ENCODE measurements at places on chromosomes 11 and 22.

- no peak for DNase-seq
Observed at GRCh38 chr11:41486424-41486823, 27.0 kb upstream of the LRRC4C start.

GRCh38 chr22:48450188-48450825 lies 1377.4 kb downstream of the BRD1 start:
- DNase-seq = no peak

DNA sequence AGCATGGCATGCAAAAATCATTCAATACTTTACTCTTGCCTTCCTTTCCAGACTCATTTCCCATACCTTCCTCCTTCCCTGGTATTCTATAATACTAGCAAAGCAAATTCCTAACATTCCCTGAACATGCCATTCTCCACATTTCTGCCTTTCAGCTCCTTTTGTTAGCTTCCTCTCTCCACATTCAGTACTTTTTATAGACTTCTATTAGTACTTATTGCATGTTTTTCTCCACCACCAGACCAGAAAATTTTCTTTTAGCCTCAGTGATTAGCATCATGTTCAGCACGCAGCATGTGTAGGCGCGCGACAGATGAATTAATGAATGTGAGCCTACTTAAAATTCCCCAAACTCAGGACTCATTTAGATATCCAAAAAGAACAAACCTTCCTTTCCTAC lies 935.3 kb downstream of the DLG2 start:
- no peak for DNase-seq

- no peak for DNase-seq
Observed at GRCh38 chr11:9639099-9639498, 24.8 kb upstream of the SWAP70 start.

DNA sequence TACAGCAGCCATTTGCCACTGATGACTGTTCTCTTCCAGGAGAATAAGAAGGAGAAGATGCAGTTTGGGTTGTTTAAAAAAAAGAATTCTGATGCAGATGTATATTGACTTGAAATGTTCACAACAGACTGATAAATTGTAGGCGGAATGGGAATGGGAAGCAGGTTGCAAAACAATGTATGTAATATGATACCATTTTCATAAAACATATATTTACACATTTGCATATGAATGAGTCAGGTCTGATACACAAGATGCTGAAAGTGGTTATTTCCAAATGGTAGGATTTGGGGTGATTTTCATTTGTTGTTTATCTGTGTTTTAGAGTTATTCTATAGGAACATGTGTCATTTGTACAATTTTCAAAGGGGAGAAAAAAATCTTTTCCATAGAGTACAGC lies 9.0 kb upstream of the RCN1 start:
- no peak for DNase-seq

DNA sequence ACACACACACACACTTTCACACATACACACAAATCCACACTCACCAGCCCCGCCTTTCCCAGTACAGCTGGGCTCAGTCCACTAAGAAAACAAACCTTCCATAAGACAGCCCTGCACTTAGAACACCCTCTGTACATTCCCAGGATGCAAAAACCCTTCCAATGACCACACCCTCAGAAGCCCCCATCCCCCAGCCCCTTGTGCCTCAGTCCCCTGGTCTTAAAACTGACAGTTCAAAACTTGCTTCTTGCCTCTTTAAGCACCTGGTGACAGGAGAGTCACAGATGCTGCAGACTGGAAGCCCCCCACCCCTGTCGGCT lies 23.0 kb downstream of the APLNR start:
- DNase-seq = peak; percentile 32

GRCh38 chr11:94652735-94653284 lies 85.6 kb downstream of the PIWIL4 start:
- no peak for DNase-seq

- peak; percentile 92 for DNase-seq
Observed at GRCh38 chr11:819129-819931, 616 bp downstream of the PNPLA2 start.

DNA sequence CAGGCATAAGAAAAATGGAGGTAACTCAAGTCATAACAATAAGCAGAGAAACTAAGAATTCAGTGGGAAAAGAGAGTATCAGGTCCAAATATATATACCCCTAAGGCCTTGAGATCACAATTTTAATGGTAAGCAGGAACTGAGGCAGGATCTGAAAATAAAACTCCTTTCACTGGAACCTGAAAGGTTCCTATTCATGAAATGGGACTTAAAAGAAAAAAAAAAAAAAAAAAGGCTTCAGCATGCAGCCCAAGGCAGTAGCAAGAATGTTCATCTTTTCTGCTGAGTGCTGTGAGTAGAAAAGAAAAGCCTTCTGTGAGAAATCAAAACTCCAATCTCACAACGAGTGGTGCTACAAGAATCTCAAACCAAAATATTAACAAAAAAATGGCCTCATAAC lies 75.3 kb downstream of the DLG2 start:
- DNase-seq = no peak

- DNase-seq = peak; percentile 31
Observed at GRCh38 chr11:60193687-60194433, 11.0 kb upstream of the MS4A6A start.

- DNase-seq = no peak
Observed at GRCh38 chr11:114354076-114354475, 46.2 kb downstream of the C11orf71 start.

DNA sequence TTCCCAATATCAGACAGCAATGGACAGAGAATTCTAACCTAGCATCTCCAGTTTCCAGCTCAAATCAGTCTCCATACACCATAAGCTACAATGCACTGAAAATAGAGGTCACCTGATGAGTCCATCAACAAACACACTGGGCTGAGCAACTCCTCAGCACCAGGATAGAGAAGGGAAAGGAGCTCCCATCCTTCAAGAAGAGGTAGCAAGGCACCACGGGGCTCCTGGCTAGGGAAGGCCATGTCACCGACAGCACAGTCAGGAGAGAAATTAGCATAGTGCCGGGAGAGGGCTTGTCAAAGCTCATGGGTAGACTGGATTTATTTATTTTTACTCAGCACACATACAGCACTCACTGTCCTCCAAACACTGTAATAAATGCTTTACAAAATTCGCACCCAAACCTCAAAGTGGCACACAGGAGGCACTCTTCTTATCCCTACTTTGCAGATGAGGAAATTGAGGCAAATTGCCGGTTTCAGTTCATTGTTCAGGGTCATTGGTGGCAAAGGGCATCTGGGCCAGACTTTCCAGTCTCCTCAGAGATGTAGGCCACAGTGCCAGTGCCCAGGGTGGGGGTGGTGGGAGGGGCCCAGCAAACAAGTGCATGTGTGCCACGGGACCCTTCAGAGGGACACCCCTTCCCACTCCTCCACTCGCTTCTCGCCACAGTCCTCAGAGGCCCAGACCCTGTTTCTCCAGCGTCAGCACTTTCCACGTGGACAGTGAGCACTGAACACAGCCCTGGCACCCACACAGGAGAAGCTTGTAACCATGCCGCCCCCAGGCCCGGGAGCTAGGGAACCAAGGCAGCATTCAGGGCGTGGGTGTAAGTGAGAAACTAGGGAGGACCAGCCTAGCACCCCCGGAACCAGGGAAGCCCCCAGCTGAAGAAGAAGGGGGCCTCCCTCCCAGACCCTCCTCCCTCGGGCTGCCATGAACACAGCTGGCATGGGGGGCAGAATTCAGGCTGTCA lies 1417.4 kb downstream of the TBC1D22A start:
- no peak for DNase-seq

GRCh38 chr22:38271101-38271500 lies 1.7 kb downstream of the TMEM184B start:
- DNase-seq = no peak

GRCh38 chr11:12706545-12707499 lies 32.6 kb downstream of the TEAD1 start:
- DNase-seq = no peak

DNA sequence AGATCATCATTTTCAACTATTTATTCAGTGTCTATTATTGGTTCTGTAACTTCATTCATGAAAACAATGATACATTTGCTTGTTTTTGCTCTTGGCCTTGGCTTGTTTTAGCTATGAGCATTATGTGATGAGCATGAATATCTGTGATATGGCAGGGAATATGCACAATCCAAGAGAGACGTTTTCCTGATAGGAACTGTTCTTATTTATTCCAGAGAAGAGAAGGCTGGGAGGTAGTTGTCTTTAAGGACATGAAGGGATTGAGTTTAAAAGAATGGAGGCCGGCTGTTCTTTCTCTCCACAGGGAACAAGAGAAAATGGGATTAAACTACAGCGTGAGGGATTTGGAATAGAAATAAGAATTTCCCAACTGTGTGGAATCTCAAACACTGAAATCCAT lies 30.3 kb downstream of the BLID start:
- no peak for DNase-seq

DNA sequence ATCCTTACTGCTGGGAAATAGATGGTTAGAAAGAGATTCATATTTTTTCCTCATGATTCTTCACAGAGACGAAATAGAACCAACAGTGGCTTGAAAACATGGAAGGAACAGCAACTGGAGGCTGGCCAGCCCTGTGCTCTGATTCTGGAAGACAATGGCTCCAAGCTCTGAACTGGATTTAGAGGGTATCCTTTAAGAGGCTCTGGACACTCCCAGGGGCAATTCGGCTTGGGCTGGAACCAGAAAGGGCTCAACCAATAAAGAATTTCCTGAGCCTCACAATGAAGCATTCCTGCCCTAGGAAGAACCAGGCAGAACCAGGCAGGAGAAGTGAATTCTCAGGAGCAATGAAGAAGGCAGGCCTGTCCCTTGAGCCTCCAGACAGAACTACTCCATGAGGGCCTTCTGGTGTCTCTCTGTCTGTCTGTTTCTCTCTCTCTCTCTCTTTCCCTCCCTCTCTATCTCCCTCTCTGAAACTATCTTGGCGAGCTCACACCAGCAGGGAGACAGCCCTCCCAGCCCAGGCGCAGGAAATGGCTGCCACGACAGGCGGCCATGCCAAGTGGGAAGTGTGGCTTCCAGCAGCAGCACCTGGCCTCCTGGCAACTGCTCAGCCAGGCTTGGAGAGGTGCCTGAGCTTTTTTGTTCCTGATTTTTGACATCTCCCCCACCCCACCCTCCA lies 93.3 kb downstream of the RCN1 start:
- no peak for DNase-seq

DNA sequence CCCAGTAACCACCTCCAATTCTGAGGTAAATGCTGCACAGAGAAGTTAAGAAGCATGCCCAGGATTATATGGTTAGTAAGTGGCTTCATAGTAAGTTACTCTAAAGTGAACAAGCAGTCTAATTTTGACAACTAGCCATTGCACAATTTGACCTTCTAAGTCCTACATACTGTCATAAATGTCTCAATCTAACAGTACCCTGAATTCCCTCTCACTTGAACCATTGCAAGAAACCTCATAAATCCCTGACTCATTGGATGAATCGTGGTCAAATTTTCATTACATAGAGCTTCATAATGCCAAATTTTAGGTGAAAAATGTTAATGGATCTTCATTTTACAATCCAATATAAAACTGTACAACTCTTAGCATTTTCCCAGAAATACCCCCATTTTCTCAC lies 217.3 kb upstream of the GRIA4 start:
- DNase-seq = no peak

GRCh38 chr11:123253911-123254310 lies 58.9 kb upstream of the CLMP start:
- no peak for DNase-seq

DNA sequence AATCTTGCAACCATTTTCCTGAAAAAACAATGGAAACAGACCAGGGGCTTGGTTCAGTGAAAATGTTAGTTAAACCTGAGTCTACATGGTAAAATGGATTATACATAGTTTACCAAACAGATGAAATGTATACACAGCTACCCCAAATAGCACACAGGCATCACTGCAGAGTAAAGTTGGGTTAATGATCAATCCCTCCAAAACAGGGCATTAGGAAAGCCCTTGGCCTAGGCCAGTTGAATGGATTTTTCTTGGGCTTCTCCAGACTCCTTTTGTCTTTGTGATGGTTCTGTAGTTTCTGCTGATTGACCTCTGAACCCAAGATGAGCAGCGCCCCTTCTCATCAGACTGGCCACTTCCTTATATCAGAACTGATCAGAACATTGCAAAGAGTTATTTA lies 173.5 kb downstream of the RRAS2 start:
- no peak for DNase-seq

- no peak for DNase-seq
Observed at GRCh38 chr11:7448201-7448600, 37.1 kb upstream of the OLFML1 start.

DNA sequence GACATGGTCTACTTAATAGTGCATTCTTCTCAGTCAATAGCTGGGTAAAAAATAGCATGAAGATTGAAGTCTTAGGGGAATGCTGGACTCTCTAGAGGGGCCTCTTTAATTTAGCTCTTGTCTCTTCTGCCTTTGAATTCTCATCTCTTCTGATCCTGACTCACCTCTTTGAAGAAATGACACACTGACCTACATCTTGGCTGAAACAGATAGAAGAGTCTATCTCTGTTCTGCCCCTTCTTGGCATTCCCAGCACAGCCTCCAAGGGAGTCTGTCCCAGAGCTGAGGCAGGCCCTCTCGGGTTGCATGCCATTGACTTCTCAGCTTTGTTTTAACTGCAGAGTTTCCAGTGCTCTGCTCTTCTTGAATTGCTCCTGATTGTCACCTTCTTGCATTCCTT lies 55.7 kb downstream of the PTPRJ start:
- no peak for DNase-seq

- DNase-seq = no peak
Observed at GRCh38 chr11:16759857-16760508, 21.5 kb downstream of the C11orf58 start.

- no peak for DNase-seq
Observed at GRCh38 chr11:120151536-120151935, 13.6 kb upstream of the TRIM29 start.

- DNase-seq = peak; percentile 64
Observed at GRCh38 chr11:46281371-46281831, 3.9 kb downstream of the CREB3L1 start.

DNA sequence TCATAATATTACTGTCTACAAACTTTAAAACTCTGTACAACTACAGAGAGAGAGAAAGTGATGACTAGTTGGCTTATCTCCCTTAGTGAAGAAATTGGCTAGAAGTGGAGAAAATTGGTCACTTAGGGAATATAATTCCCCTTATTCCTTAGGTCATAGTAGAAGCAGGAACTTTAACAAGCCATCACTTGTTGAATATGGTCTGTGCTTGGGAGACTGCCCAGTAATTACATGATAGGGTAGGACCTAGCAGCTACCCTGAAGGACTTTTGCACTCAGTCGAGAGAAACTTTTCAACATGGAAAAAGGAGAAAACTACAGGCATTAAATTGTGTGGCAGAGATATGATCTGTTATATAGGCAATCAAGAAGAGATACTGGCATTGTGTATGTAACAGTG lies 576.5 kb upstream of the CCDC90B start:
- DNase-seq = no peak

DNA sequence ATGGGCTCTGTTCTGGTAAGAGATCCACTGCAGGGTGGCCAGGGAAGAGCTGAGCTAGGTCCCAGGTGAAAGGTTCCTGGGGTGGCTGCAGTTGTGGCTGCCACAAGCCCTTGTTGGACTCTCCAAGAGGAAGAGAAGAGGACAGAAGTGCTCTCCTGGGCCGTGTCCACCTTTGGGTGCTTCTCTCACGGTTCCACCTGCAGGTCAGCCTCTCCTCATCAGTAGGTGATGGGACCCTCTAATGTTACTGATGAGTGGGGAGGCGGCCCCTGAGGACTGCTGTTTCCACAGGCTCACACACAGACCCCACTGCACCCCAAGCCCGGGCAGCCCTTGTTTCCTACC lies 804.9 kb downstream of the BRD1 start:
- no peak for DNase-seq

- no peak for DNase-seq
Observed at GRCh38 chr11:34475656-34476055, 36.9 kb downstream of the CAT start.

All from left hindlimb (tissue), 1 donor.